H54 (cell line): ENCODE measurements at places on chromosomes 7 and 10.

GRCh38 chr7:149881328-149882247 lies 7.8 kb downstream of the ATP6V0E2 start:
- DNase-seq: no peak

DNA sequence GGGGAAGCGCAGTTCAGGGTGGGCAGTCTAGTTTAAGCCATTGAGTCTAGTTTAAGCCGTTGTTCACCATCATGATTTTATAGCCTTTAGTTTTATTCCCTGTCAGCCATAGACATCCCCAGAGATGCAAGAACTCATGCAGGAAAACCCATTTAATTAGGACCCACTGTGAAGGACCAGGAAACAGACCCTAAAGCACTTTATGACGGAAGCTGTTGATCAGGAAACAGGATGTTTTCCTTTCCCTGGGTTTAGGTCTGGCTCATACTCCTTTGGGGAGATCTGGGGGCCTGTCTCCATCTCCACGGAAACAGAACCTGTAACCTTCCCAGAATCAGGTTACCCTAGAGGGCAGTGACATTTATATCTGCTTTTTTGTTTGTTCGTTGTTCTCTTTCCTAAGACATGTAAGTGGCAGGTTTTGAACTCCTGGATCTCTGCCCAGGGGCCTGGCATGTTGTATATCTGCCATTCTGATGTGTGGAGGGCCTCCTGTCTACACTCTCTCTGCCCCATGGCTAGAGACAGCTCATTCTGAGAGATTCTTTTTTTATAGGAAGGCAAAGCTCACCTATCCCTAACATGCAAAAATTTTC lies 657.2 kb upstream of the GALNT17 start:
- no peak for DNase-seq

- no peak for DNase-seq
These were observed 33.1 kb upstream of the EPC1 start for GRCh38 chr10:32379950-32380551.

DNA sequence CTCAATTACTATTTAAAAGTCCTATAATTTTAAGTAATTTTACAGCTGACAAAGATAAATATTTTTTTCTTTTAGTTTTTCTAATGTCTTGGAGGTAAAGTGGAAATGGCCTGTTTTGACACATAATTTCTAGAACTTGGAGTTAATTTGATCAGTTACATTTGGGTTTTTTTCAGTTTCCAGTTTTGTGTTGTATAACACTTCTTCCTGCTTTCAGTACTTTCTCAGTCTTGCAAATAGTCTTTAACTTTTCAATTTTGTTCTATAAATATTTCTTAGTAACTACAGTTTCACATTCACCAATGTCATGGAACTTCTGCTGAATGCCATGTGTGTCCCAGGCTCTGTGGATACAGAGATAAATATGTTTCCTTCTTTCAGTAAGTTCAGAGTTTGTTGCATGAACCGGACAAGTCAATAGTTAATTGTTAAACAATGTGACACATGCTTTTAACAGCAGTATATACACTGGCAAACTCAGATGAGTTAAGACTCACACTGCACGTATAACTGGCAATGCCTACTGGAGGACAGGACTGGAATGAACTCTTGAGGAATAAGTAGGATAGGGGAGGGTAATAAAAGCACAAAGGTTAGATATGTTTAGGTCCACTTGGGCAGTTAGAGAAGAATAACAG lies 4.6 kb downstream of the SHOC2 start:
- DNase-seq: no peak

GRCh38 chr7:66946545-66946944 lies 25.5 kb downstream of the TMEM248 start:
- DNase-seq: no peak

- no peak for DNase-seq
These were observed 21.8 kb downstream of the STAM start for GRCh38 chr10:17665747-17666146.

- DNase-seq: no peak
These were observed 149.7 kb upstream of the AOAH start for GRCh38 chr7:36874041-36874440.

- peak; percentile 6 for DNase-seq
These were observed 373.1 kb downstream of the THSD7A start for GRCh38 chr7:11458736-11459483.

GRCh38 chr10:71486484-71487114 lies 89.9 kb downstream of the CDH23 start:
- peak; percentile 46 for DNase-seq

DNA sequence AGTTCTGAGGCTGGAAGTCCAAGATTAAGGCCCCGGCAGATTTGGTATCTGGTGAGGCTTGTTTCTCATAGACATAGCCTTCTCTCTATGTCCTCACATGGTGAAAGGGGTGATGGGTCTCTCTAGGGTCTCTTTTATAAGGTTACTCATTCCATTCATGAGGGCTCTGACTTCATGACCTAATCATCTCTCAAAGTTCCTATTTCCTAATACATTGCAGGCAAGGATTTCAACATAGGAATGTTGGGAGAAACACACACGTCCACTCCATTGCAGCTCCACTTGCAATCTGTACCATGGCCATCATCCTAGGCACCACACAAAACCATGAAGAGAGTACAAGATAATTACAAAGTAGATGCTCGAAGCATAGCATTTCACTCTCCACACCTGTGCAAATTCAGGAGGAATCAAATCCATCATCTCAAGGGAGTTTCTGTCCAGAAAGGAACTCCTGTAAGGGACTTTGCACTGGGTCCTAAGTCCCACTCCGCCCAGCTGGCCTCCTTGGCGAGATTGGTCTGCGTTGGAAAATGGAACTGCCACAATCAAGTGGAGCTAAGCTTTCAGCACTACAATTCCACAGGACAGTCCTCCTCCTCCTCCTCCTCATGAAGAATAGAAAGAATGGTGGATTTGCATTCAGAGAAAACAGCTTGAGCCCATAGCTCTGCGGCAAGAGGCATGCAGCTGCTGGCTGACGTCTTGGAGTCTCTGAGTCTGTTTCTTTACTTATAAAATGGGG lies 8.8 kb downstream of the DDC start:
- no peak for DNase-seq

- no peak for DNase-seq
These were observed 38.1 kb upstream of the PPP1R17 start for GRCh38 chr7:31648880-31649279.

DNA sequence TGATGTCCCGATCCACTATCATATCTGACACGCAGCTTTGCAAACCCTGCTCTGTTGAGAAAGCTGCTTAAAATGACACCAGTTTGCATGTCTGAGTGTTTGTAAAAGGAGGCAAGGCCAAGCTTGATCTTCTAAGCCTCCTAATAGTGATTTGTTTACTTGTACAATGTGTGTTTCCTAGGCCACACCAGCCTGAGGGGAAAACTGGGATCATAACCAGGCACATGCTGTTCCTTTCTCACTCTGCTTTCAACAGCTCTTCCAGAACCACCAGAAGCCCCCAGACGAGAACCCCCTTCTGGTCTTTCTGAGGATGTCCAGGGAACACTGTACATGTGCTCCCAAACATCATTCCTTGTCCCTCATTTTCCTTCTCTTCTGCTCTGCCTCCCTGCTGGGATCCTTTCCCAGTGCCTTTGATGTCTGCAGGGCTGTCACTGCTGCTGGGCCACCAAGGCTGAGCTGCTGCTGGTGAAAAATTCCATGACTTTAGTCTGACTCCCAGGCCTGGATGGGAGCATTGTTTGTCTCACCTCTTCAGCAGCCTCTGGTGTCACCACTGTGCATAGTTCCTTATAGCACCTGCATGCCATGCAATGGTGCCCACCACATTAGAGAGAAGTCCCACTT lies 4.0 kb upstream of the LGI1 start:
- DNase-seq: no peak

DNA sequence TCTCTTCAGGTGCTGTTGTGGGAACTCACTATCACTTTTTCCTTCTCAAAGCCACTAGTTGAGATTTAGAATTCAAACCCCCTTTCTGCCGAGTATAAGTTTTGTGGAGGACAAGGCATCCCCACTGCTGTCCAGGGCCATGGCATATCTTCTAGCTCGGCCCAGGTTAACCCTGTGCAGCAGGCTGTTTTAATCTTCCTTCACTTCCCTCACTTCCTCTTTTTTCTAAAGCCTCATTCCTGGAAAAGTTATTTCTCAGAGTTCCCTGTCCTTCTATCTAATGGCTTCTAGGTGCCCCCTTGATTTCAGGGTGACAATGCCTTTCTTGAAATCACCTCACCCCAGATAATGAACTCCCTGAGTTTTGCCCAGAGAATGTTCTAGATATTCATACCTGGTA lies 222.3 kb downstream of the SNX10 start:
- no peak for DNase-seq

- no peak for DNase-seq
These were observed 177.6 kb downstream of the GNAI1 start for GRCh38 chr7:80312139-80312661.

DNA sequence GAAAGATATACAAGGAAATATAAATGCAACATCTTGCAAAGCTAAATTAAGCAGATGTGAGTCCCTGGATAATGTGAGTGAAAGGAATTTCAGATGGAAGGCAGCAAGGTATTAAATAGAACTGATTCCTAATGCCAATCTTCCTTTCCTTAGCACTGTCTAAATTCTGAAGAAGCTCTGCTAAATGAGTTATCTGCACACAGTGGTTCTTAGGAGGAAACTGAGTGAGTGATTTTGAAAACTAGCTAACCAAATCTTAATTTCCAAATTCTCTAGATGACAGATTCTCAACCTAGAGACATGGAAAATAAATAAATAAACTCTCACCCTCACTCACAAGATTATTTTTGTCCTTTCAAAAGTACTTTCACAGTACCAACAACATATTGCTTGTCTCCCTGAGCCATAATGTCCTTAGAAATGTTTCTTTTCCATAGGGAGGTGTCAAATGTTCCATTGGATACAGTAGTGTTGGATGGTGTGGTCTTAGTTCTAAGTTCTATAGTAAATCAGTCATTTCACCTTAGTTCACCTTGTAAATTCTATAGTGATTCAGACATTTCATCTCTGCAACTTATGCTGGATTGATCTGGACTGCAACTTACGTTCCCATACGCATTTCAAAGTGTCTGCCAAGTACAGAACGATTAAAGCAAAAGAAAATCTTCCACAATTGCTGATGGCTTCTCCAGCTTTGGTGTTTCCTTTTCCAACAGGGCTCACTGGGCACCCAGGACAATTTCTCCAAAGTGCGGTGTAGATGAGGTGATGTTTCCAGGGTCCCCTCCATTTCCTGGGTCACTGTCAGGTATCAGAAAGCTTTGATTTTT lies 145.4 kb upstream of the FAM171A1 start:
- DNase-seq: no peak

GRCh38 chr7:12731214-12731656 lies 43.8 kb downstream of the ARL4A start:
- peak; percentile 15 for DNase-seq

DNA sequence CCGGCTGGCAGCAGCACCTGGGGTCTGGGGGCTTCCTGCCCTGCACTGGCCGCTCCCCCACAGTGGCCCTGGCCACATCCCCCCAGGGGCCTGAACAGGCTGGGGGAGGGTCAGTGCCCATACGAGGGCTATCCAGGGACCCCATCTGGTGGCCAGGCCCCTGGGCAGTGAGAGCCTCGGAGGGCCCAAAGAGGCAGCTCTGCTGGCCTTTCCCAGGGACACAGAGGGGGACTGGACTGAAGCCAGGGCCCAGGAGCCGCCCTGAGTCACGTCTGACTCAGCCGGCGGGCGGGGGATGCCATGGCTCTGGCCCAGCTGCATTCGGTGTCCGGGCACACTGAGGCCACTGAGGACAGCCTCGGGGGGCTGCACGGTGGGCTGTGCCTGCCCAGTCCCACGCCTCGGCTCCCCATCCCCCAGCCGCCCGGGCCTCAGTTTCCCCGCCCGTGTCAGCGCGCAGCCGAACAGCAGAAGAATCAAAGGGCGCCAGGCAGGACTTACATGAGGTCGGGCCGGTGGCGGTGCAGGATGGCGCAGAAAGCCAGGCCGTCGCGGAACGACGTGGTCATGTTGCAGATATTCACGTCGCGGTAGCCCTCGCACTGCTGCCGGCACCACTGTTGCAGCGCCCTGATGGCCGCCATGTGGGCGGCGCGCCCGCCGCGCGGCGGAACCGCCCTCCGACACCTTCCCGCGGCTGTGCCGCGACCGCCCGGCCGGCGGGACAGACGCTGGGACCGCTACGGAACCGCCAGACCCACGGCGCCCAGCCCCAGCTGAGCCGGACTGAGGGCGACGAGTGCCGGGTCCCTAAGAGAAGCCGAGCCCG lies at the start of gene MICALL2:
MICALL2 (minus strand) TSS at position 788 of the 829 bp plus-strand sequence; CDS start at position 644, 144 bp downstream.
- peak; percentile 100 for DNase-seq

DNA sequence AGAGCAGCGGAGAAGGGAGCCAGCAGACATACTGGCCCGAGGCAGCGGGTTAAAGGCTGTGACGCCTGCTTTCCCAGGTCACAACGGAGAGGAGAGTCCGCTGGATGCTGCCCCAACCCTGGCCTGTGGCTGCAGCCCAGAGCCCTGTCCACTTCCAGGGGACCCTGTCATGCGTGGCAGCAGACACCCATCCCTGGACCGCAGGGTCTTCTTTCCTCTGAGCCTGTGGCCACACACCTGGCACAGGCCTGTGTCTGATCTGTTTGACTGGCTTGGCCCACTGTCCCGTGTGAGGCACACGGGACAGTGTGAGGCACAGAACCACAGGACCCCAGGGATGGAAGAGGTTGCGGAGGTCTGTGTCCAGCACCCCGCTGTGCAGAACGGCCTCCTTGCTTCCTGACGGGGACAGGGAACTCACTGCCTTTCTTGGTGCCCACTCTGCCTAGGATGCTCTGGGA lies 42.4 kb downstream of the INSIG1 start:
- DNase-seq: no peak

DNA sequence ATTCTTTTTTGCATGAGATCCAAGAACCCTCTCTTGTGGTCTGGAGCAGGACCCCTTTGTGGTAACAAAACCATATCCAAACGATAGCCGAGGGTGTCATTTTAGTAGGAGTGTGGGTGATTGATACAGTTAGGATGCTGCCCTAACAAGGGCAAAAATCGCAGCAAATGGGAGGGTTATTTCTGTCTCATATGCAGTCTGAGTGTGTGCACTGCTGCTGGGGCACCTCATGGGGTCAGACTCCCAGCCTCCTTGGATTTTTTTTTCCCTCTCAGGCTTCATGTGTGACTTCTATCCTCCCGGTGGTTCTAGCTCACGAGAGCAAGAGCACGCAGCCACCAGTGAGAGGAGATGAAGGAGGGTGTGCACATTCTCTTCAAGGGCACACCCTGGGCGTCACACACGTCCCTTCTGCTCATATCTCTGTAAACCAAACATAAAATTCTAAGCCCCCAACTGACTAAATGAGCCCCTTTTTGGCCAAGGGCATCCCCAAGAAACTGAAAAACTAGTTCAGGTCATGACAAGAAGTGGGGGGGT lies 28.6 kb upstream of the IL15RA start:
- DNase-seq: no peak

GRCh38 chr10:10629512-10629911 lies 388.2 kb upstream of the CELF2 start:
- no peak for DNase-seq

DNA sequence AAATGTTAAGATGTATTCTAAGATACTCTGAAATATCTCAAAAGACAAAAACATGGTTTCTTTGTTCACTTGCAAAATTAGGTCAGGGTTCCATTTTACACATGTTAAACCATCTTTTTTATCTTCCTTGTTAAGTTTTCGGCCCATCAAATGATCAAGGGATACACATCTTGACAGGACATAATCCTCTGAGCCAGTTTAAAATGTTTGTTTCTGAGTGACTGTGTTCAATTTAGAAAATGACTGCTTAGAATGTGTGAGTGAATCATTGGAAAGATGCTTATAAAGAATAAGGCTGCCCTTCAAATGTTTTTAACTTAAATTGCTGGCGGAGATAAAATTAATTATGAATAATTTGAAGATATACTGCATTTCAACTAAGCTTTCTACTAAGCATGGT lies 95.9 kb upstream of the SLC26A5 start:
- DNase-seq: no peak

GRCh38 chr10:57535306-57535705 lies 732.4 kb downstream of the IPMK start:
- DNase-seq: no peak

- no peak for DNase-seq
These were observed 108.0 kb upstream of the YAE1 start for GRCh38 chr7:39458061-39458745.
